ENCODE measurements at places on chromosomes 2 and 18.

DNA sequence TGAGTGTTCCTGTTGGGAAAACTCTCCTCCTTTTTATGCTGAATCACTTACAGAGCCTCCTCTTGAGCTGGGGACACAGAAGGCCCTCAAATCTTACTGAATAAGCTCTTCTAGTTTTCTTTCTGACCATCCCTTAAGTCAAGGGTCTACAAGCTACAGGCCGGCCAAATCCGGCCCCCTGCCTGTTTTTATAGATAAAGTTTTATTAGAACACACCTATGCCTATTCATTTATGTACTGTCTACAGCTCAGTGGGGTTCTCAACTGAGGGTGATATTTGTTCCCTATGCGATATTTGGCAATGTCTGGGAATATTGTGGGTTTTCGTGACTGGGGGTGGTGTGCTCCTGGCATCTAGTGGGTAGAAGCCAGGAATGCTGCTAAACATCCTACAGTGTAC is 14.0 kb downstream of the CDC42EP3 start:
- DNase-seq, result no peak

DNA sequence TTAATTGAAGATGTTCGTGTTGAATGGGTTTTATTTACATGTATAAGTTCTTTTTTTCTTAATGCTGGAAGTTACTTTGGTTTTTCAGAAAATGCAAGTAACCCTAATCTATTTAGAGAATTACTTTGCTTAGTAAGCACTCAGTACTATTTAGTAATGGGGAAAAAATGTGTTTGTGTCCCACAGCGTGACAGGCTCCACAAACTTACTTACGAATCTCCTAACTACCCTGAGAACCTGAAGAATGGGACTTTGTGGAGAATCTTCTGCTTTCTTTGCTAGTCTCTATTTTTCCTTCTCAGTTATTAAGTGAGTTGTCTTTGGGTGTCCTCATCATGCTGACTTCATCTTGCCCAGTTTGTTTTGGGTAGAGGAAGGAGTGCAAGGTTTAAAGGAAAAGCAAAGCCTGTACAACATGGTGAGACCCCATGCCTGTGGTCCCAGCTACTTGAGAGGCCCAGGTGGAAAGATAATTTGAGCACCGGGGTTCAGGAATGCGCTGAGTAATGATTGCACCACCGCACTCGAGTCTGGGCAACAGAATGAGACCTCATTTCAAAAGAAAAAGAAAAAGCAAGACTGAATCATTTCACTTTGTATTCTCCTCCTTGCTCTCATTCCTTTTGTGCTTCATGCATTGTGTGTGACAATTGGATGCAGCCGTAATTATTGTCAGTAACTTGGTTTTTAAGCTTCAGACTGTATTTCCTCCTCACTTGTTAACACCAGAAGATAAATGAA is 10.2 kb downstream of the NEDD4L start:
- DNase-seq, result no peak

DNA sequence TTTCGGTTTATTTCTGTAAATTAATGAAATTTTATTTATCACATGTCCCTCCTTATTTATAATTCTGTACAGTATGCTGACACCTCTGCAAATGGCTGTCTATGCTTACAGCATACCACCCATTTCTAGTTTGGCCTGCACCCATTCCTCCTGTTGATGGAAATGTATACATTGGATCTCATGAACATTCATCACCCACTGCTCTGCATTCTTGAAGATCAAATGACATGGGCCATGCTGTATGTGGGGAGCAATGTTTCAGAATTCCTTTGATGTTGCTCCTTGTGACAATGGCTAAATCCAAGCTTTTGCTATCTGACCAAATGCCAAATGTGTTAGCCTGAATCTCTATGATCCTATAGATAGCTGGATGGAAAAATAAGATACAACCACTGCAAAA is 55.3 kb upstream of the ITGB6 start:
- DNase-seq, result no peak

GRCh38 chr2:45068571-45069140 is 59.4 kb upstream of the SIX2 start:
- DNase-seq, result no peak

GRCh38 chr2:157283468-157283867 is 26.0 kb downstream of the GALNT5 start:
- no peak for DNase-seq

- DNase-seq, result no peak
These were observed 145.6 kb downstream of the AQP4 start for GRCh38 chr18:26719896-26720295.

DNA sequence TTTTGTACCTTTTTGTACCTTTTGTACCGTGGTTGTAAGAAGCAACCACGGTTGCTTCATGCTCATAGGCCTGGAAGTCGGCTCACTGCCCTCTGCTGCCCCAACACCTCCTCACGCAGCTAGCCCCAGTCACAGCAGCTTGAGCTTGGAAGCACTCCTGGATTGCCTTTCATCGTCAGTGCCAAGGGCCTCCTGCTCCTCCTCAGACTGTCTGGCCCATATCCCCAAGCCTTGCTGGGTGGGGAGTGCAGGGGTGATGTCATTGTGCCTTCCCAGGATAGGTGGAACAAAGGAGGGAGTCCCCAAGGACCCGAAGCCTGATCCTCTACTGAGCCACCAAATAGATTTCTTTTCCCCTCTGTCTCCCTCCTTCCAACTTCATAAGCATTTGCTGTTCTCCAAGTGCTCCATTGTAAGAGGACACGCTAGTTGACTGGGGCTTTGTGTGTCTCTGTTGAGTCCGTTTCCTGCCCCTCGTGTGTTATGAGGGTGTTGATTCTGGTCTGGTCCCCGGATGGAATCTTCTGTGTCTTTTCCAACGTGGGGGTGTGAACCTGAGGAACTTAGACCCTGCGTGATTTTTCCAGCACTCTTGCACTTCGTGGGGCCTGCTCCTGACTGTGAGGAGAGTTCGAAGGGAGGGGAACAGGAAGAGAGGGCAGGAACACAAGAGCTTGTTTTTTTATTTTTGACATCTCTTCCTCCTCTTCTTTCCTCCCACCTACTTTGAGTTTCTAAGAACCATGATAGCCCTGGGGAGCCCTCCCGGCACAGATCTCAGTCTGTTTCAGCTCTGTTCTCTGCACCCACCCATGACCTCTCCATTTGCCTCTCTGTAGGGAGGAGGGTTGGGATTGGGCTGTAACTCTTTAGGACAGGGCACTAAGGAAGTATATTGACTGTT is 127.2 kb upstream of the EML6 start:
- DNase-seq, result no peak

GRCh38 chr2:199085261-199085660 is 372.5 kb downstream of the SATB2 start:
- no peak for DNase-seq

GRCh38 chr2:201496785-201497184 is 45.2 kb downstream of the STRADB start:
- DNase-seq, result no peak

DNA sequence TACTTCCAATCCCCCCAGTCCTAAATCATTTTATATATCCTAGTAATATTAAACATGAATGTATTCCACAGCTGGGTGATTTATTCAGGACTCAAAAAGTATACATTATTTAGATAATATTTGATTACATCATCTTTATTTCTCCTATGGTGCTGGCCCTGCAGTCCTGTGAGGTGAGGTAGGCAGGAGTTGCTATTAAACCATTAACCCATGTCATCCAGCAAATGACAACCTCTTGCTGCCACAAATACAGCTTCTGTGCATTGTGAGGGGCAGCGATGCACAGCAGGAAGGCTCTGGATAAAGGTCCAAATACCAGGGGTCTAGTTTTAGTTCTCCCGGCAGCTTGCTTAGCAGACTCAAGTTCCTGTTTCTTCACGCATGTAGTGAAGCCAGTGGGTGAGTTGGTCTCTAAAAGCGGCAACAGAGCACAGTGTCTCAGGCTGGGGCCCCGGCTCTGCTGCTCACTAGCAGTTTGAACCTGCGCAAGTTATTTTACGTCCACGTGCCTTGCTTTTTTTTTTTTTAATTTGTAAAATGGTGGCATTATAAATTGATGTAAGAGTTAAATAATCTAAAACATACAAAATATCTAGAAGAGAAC is 36.1 kb downstream of the INSIG2 start:
- DNase-seq, result no peak

GRCh38 chr2:198073253-198073652 is 268.9 kb downstream of the PLCL1 start:
- DNase-seq, result no peak

GRCh38 chr18:77833807-77834206 is 584.2 kb downstream of the GALR1 start:
- DNase-seq, result no peak

DNA sequence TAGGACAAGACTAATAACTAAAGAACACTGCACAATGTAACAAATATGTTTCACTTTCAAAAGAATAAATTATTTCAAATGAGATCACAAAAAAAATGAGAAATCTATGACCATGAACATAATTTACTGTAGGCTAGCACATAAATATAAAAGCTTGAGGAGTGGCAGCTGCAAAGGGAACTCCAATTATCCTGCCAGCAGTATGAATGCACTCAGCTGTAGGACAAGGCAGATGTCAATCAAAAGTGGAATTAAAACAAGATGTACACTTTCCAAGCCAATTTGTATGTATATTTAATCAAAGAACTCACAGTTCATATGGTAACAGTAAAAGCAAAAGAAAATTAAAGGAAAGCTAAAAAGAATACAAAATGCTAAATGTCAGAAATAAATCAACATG is 76.6 kb upstream of the NCKAP5 start:
- no peak for DNase-seq

- no peak for DNase-seq
These were observed 976.8 kb upstream of the CRIM1 start for GRCh38 chr2:35378791-35379190.

DNA sequence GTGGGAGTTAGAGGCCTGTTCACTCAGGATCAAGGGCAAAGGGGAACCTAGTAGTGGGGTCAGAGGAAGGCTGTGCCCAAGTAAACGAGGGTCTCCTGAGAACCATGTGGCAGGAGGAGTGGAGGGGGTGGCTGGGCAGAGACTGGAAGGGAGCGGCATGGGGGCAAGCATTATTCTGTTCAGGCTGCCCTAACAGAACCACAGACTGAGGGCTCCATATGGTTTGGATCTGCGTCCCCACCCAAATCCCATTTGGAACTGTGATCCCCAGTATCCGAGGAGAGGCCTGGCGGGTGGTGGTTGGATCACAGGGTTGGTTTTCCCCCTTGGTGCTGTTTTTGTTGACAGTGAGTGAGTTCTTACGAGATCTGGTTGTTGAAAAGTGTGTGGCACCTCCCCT is 287.0 kb downstream of the PHLPP1 start:
- DNase-seq, result no peak

DNA sequence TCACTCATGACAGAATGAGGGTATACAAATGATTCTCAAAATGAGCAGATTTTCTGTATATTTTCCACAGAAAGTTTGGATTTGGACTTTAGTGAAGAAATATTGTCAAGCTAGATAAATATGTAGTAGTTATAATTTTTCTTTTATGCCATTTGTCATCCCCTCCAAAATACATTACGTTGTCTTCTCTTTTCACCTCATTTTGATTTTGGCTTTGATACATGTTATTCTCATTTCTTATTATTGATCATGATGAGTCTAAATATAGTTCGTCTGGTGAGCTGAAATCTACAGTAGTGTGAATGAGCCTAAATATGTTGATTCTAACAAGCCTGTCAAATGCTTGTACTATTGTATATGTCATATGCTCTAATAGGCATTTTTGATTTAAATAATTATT is 12.3 kb downstream of the DDX1 start:
- DNase-seq, result no peak

- DNase-seq, result no peak
These were observed 41.4 kb downstream of the FOSL2 start for GRCh38 chr2:28433935-28434599.

DNA sequence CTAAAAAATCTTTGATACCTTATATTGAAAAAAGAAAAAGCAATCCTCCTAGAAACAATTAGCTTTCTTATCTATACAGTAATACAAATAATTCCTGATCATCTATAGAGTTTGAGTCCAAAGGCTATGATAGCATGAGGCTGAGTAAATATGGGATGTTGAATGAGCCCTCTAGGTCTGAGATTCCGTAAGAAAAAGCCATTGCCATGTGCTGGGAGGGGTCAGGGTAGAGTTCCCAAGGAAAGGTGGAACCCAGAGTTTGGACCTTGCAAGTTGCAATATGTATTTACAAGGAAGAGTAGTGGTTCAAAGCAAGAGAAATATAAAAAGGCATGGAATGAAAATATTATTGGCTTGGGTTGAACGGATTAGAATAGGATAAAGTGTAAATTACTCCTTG is 178.1 kb downstream of the DCC start:
- DNase-seq, result no peak

GRCh38 chr2:240893363-240893844 is 2.6 kb downstream of the MAB21L4 start:
- DNase-seq, result peak; percentile 28

- DNase-seq, result no peak
These were observed 148.0 kb upstream of the SLC14A2 start for GRCh38 chr18:45467293-45467692.

DNA sequence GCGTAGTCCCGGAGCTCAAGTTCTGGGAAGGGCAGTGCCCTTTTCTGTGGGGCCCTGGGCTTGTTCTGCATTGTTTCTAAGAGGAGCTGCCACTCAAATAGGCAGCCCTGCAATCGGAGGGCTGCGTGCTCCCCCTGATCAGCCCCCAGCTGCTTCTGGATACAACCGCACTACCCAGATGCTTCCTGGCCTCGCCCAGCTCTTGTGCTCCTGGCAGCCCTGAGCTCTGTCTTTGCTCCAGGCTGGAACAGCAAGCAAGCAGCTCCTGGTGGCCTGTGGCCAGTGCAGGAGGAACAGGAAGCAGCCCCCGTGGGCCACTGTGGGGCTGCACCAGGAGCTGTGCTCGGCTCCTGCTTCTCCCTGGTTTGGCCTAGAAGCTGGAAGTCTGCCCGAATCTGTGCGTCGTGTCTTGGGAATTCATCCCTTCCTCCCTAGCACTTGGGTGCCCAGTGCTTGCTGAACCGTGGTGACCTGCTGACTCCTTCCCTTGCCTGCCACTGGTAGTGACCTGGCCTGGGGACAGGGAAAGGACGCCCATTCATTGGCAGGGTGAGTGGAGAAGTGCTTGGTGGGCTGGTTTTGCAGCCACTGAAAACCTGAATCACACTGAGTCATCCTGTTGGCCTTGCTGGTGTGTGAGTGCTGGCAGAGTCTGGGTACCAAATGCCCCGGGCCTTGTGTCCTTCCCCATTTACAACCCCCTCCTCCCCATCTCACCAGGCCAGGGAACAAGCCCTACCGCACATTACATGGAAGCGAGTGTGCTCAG is 27.3 kb upstream of the NTSR2 start:
- no peak for DNase-seq

DNA sequence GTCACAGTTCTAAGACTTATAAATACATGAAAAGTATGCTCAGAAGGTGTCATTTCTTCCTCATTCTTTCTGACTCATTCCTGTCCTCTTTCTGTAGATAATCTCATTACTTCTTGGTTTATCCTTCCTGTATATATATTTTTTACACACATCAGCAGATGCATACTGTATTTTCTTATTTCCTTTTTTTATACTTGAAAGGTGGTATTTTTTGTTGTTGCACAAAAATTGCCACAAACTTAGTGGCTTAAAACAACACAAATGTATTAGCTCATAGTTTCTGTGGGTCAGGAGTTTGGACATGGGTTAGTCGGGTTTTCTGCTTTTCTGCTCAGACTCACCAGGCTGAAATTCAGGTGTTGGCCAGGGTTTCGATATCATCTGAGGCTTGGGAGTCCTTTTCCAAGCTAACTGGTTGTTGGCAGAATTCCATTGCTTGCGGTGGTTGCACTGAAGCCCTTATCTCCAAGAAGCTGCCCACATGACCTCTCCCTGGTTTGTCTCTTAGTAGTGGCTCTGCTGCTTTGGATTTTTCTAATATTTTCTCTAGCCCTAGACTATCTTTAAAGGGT is 162.6 kb downstream of the FMNL2 start:
- no peak for DNase-seq
